ENCODE measurements at places on chromosomes 4 and X.
A peak's percentile ranks its signal among the peaks of the same experiment; 100 is the strongest.

- no peak for DNase-seq
Measured at GRCh38 chr4:8754634-8755589, 116.7 kb downstream of the HMX1 start.

DNA sequence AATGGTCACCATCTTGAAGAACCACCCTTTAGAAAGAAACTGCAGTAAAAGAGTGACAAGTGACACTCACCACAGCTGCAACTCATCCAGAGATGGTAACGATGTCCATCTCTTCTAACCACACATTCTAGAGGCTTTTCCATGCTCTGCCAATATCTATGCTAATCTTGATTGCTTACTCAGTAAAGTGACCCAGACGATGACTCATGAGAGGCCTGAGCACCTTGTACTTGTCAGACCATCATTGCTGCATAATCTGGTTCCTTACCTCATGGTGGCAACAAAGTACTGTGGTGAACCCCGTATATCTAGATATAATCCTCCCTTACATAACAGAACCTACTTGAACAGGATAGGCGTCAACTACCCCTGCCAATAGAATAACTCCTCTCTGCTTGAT is 75.6 kb downstream of the CCNG2 start:
- DNase-seq = no peak

DNA sequence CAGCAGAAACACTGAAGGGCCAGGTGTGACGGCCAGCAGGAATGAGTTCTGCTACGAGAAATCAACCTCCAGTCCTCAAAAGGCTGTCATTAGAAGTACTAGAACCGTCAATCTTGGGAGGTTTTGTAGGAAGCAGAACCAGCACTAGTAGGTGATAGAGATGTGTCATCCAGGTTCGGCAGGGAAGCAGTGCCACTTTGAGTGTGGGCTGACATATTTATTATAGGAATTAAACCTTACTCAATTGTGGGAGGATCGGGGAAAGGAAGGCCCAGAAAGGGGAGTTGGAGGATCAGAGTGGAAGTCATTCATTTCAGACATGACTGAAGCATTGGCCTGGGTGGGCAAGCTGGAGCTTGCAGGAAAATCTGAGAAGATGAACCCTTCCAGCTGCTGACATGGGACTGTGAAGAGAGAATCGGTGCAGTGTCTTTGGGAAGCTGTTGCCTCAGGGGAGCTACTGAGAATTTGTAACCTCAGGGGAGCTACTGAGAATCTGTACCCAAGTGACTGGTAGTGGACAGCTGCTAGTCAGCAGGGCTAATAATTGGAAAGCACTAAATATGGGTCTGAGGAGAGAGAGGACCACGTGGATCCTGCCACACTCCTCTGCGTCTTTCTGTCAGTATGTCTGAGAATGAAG is 177.4 kb downstream of the SPRY1 start:
- no peak for DNase-seq

GRCh38 chr4:145132511-145133098 is 34.5 kb downstream of the ABCE1 start:
- peak; percentile 27 for DNase-seq

GRCh38 chr4:92074839-92075238 is 228.9 kb upstream of the GRID2 start:
- no peak for DNase-seq

GRCh38 chrX:72120837-72121236 is 10.9 kb downstream of the RTL5 start:
- no peak for DNase-seq

- DNase-seq = peak; percentile 21
Measured at GRCh38 chr4:153934688-153935017, 145.8 kb upstream of the SFRP2 start.

GRCh38 chr4:68129793-68130192 is at the start of gene TMPRSS11F:
Gene TMPRSS11F, minus strand, starts transcription at chr4:68129869. Its CDS starts 49 bp downstream, at chr4:68129820.
- no peak for DNase-seq

DNA sequence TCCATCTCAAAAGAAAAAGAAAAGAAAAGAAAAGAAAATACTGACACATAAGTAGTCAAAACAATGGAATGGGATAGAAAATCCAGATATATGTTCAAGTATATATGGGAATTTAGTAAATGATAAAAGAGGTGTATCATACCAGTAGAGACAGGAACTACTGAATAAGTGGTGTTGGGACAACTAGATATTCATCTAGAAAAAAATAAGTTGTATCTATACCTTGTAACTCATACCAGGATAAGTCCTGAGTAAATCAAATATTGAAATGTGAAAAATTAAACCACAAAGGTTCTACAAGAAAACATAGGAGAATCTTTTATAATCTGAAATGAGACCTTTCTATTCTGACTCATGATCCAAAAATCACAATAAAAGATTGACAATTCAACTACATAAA is 58.5 kb downstream of the RBM47 start:
- DNase-seq = no peak

- DNase-seq = no peak
Measured at GRCh38 chr4:8296491-8296890, 26.9 kb downstream of the HTRA3 start.

Measured in globus pallidus (tissue), 1 donor.